ENCODE measurements at places on chromosomes 2 and 18.
A peak's percentile ranks its signal among the peaks of the same experiment; 100 is the strongest.

- DNase-seq, result no peak
Measured at GRCh38 chr2:149050188-149050587, 11.7 kb downstream of the LYPD6B start.

DNA sequence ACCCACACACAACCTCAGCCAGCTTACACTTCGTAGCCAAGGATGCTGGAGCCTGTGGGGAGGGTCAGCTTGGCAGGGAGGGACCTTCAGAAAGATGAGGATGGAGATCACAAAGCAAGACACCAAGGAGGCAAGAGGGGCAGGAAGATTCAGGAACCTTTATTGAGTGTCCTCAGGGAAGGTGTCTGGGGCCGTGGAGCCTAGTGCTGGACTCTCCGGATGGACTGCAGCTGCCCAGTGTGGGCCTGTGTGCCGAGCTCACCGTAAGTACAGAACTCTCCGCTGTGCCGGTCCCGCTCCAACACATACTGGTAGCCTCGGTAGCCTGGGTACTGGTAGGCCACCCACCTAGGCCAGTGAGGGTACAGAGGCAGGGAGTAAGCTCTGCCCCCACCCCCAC is 3.2 kb downstream of the CRYBA2 start:
- DNase-seq, result no peak

- no peak for DNase-seq
Measured at GRCh38 chr18:55381277-55381676, 206.7 kb downstream of the TCF4 start.

DNA sequence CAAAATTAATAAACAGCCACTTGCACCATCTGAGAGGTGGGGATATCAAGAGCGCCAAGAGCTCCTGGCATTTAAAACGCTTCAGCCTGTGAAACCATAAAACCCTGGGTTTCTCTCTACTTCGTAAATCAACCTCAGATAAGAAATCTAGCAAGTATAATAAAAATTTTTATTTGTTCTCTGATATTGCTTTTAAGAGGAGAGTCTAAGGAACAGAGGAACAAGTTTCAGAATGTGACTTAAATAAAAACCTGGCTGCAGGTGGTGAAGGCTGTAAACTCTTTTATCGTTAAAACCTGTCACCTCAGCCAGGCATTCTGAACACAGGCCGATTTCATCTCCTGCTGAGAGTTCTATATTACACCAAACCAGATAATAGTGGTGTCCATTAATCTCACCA is 9.9 kb downstream of the DYTN start:
- no peak for DNase-seq

GRCh38 chr18:323253-323622 is 55.4 kb upstream of the THOC1 start:
- DNase-seq, result no peak

DNA sequence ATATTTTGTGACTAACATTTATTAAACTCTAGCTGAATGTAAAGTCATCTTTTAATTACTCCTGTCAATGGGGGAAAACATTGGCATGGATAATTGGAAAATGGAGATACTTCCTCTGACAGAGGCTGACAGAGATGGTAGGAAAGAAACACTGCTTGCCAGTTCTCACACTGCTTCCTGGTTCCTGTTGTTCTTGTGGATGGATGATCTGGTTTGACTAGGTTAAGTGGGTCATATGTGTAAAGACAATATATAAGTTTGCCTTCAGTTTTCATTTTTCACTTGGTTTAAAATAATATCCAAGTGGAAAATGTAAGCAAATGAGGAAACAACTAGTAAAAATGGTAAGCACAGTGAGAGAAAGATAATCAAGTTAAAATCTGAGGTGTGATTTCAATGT is 188.8 kb upstream of the CWC22 start:
- no peak for DNase-seq

GRCh38 chr18:58761241-58761969 is 90.1 kb downstream of the MALT1 start:
- DNase-seq, result peak; percentile 50

DNA sequence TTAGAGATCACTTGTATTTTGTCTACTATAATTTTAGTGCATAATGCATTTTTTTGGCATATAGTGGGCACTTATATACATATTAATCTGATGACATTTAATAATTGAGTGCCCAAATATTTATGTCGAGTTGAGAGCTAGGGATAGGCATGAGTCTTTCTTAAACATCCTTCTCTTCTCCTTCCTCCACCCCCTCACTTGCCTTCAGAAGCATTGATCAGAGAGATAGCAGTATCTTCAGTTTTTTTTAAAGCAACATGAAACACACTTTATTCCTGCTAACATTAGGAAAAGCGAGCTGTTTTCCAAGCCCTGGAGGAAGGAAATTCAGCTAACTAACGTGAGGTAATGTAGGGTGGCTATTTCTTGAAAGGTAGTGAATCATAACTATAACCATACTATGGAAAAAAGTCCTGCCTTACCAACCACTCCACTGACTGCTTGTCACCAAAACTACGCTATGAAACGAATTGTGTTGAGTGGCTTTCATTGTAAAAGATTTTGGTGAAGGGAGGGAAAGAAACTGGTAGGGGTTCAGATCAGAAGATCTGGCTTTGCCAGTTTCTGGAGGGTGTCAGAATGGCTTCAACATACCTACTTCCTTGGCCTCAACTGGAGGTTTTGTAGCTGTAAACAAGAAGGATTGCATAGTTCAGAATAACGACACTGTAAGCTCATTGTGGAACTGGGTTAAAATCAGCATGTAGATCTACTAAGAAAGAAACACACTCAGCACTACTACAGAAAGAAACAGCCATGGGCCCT is 2.3 kb upstream of the ITGA4 start:
- DNase-seq, result no peak

GRCh38 chr2:33022989-33023727 is 76.4 kb downstream of the LTBP1 start:
- DNase-seq, result no peak

- no peak for DNase-seq
Measured at GRCh38 chr2:158189526-158189925, 87.8 kb downstream of the UPP2 start.

DNA sequence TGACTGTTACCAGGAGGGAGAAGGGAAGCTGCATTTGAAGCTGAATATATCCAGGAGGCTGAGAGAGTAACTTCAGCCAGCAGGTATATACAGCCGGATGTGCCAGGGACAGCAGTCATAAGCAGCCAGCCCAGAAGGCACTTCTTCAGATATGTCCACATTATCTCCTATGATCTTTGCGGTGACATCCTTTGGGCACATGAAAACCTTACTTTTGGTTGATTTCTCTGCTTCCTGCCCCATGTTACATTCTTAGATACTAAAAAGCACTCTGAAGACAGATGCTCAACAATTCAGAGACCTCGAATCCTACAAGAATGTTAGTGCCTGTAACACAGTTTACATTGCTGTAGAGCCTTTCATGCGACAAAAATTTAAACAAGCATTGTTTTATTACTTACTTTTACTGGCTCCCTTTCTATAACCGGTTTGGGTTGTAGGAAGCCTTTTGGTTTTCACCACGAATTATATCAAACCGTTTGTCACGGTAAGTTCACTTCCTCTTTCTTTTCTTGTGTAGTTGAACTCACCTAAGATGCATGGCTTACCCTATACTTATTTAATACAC is 50.3 kb upstream of the TLK1 start:
- peak; percentile 35 for DNase-seq

DNA sequence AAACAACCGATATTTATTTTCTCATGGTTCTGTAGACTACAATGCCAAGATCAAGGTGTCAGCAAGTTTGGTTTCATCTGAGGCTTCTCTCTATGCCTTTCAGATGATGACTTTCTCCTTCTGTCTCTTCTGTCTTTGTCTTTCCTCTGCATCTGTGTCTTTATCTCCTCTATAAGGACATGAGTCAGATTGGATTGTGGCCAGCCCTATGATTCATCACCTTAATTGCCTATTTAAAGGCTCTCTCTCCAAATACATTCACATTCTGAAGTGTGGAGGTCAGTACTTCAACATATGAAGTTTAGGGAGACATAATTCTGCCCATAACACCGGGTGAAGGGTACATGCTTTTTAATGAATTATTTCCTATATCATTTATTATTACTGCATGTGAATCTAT is 71.2 kb upstream of the CNTNAP5 start:
- no peak for DNase-seq

DNA sequence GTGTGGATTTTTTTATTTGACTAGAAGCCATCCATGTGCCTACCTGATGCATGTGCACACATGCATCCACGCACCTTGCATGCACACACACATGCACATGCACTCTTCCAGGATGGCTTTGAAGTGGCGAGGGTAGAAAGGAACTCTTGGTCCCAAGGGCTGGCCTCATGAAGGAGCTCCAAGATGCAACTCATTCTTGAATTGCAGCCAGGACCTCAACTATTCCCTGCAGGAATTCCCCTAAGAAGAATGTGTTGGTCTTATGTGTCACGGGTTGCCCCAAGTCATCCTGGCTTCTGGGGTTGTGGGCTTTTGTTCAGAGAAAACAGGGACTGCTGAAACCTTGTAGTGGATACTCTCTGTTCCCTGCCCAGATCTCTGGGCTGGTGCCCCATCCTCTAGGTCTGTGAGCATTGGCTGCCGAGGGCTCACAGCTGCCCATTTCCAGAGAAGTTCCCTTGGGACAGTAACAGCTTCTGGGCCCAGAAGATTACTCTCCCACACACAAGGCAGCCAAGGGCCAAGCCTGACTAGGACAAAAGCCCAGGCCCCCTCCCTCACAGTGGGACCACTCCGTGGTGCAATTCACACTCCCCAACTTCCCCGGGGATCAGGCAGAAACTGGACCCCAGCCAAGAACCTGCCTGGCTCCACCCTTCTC is 137.6 kb downstream of the COPS8 start:
- DNase-seq, result no peak

- DNase-seq, result no peak
Measured at GRCh38 chr2:263022-263738, 652 bp downstream of the SH3YL1 start.

DNA sequence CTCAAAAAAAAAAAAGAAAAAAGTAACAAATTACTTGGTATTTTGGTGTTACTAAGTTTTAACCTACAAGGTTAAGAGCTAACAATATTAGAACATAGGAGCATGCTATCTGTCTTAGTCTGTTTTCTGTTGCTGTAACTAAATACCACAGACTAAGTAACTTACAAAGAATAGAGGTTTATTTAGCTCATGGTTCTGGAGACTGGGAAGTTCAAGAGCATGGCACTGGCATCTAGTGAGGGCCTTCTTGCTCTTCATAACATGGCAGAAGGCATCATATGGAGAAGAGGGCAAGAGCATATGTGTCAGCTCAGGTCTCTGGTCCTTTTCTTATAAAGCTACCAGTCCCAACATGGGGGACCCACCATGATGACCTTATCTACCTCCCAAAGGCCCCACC is 36.5 kb downstream of the SMARCAL1 start:
- DNase-seq, result no peak

GRCh38 chr2:45834858-45835257 is 183.4 kb downstream of the PRKCE start:
- no peak for DNase-seq

DNA sequence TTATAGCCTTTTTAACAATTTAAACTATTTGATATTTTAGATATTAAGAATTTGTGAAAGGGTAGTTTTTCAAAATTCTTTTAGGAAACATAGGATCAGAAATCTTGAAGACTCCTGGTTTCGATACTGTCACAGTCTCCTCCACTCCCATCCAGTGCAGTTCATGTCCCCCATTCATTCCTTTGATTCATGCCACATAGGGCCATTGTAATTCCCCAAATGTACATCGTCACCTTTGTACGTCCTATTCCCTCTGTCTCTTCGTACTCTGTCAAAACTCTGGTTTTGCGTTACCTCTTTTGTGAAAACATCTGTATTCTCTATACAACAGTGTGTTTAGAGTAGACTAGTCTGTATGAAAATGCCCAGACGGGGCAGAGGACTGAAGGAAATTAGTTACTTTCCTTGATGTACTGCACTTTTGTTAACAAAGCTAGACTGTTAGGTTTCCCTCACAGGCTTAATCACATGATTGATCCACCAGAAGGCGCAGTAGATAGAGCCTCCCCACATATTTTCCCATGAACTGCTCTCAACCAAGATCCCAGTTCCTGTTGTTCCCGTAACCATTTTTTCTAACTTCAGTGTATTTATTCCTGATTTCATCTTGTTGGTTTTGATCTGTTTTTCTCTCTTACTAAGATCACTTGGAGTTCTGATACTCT is 2.5 kb downstream of the MRPL35 start:
- no peak for DNase-seq

GRCh38 chr2:175010848-175011254 is 5.7 kb upstream of the CHN1 start:
- DNase-seq, result no peak

DNA sequence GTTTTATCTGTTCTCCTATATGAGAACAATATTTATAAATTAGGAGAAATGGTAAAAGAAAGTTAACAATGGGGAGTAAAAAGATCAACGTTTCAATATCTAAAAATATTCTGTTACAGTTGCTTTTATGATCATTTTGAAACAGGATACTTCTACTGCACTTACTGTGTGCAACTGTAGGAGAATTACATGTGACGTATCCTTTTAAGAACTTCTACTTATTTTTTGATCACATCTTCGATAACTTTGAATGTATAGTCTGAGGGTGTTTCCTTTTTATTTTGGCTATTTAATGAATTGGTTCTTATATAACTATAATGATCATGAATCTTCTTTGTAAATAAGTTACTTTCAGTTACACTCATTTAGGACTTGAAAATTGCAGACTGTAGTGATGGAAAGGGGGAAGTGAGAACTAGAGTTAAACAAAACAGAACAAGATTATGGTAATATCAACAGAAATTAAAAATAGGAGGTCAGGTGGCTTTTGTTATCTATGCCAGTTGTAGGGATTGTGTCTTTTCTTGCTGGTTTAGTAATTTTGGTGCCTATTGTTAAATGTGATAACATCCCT is 109.9 kb downstream of the MSTN start:
- no peak for DNase-seq

- DNase-seq, result no peak
Measured at GRCh38 chr2:127261804-127262406, 32.0 kb downstream of the ERCC3 start.

- DNase-seq, result no peak
Measured at GRCh38 chr2:212032032-212032431, 506.6 kb downstream of the ERBB4 start.

GRCh38 chr2:235563056-235563910 is 69.4 kb downstream of the AGAP1 start:
- no peak for DNase-seq

DNA sequence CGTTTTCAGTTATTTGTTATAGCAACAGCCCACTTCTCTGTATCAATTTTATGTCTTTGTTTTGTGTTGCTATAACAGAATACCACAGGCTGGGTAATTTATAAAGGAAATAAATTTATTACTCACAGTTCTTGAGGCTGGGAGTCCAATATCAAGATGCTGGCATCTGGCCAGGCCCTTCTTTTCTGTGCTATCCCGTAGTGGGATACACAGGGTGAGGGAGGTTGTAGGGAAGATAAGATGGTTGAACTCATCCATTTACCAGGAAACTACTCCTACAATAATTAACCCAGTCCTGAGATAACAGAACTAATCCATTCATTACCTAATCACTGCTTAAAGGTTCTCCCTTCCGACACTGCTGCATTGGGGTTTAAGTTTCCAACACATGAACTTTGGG is 220.7 kb downstream of the TPGS2 start:
- no peak for DNase-seq

Measured in stimulated activated naive CD8-positive, alpha-beta T cell treated with anti-CD3 and anti-CD28 coated beads, Interleukin-15, amount 100 ng/mL, for 72 hours (primary cell).